Colonic mucosa (tissue), 4 donors: ENCODE measurements at places on chromosomes 6 and 20. TPM values are rescaled to one million over a fixed set of nuclear protein-coding genes. Genes with fewer than 3 reads are reported as not detected.

DNA sequence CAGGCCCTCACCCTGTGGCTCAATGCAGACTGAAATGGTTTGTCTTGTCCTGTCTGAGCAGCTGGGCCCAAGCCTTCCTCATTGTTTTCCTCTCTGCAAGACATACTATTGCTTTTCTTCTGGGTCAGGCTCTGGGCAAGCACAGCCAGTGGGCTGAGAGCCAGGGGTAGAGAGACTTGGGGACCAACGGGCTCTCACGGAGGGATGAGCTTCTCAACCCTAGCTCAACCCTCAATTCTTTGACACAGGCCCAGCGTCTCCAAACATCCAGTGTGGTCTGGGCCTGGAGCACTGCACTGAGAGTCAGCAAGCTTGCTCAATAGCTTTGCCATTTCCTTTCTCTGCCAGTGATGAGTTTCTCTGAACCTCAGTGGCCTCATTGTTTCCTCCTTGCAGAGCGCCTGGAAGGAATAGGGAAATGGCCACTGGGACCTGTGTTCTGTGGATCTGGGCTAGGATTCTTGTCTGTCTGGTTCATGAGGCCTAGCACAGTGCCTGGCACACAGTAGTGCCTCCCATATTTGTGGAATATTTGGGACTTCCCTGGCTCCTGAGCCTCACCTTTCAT is 9.3 kb downstream of the ANGPT4 start:
- DNase-seq = no peak
- H3K4me3 ChIP-seq = no peak overlapping the region
- H3K4me1 ChIP-seq = no peaks in the 10 kb centered on the region

DNA sequence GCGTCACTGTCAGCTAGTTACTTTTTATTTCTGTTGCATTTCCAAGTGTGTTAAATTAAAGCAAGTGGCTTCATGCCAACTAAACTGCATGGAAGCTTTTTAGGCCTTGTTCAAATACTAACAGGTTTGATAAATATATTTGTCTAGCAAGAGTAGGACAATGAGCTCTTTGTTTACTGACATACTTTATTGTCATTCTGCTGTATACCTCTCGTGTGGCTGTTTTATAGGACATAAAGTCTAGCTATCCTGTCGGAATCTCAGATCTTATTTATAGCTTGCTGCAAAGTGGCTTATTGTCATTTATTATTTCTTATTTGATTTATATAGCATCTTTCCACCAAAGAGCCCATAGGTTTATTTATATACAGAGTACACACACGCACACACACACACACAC is 711.1 kb downstream of the KIF16B start:
- H3K27ac ChIP-seq = no peak overlapping the region
- H3K4me3 ChIP-seq = no peak overlapping the region
- no peak for DNase-seq

DNA sequence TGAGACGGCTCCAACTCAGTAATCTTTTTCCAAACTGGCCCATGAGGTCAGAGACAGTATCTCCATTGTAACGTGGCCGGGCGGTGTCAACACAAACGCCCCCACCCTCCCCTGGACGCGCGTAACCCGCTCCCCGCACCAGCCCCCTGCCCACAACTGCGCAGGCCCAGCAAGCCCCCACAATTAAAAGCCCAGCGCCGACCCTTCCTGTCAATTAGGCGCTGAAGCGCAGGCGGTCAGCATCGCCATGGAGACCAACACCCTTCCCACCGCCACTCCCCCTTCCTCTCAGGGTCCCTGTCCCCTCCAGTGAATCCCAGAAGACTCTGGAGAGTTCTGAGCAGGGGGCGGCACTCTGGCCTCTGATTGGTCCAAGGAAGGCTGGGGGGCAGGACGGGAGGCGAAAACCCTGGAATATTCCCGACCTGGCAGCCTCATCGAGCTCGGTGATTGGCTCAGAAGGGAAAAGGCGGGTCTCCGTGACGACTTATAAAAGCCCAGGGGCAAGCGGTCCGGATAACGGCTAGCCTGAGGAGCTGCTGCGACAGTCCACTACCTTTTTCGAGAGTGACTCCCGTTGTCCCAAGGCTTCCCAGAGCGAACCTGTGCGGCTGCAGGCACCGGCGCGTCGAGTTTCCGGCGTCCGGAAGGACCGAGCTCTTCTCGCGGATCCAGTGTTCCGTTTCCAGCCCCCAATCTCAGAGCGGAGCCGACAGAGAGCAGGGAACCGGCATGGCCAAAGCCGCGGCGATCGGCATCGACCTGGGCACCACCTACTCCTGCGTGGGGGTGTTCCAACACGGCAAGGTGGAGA is at the start of the genes HSPA1A and HSPA1L:
Gene HSPA1A (plus strand): TSS at position 519 of the 814 bp plus-strand sequence. CDS start 214 bp downstream, at position 733.
Gene HSPA1L (minus strand): TSS at position 259 of the 814 bp plus-strand sequence. CDS start 3,311 bp downstream, outside the sequence.
- H3K27me3 ChIP-seq = no peaks in the 10 kb centered on the region
- no peaks in the 10 kb centered on the region for H3K36me3 ChIP-seq
- DNase-seq = peak; percentile 97
- H3K27ac ChIP-seq = peak within 1 kb of the TSS; percentile 100
- H3K4me1 ChIP-seq = peaks cover 7% of the 10 kb centered on the region

- H3K36me3 ChIP-seq = no peaks in the 10 kb centered on the region
- no peak overlapping the region for H3K27ac ChIP-seq
- no peaks in the 10 kb centered on the region for H3K4me1 ChIP-seq
- no peaks in the 10 kb centered on the region for H3K27me3 ChIP-seq
Observed at GRCh38 chr20:25491446-25492038, 84.1 kb downstream of the GINS1 start.

DNA sequence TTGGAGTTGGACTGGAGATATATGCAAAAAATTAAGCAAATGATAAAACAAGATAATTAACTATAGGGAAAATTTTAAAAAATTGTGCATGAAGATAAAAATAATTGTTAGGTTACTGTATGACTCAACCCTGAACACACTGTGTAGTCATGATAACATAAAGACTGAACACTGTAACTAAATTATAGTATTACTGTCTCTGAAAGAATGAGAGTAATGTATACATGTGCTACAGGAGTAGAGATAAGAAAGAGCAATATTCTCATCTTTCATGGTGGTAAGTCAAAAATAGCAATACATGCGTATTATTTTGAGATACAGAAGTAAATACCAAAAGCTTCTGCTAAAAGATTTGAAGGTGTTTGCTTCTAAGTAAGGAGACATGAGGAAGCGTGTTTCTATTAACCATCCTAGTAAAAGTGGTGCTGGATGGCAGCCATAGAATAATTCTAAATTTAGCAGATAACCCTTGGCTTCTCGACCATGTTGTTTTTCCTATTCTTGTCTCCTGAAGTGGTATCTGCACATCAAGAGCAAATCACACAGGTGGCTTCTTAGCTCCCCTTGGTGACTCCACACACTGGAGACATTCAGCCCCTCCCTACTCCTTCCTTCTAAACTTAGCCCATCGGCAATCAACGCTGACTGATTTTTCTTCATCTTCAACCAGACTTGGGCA is 390.6 kb upstream of the PLCB4 start:
- no peak overlapping the region for H3K4me3 ChIP-seq
- H3K27ac ChIP-seq = no peak overlapping the region
- DNase-seq = no peak
- H3K4me1 ChIP-seq = no peaks in the 10 kb centered on the region
- H3K36me3 ChIP-seq = no peaks in the 10 kb centered on the region

GRCh38 chr6:43736211-43736786 is 33.7 kb upstream of the VEGFA start:
- H3K4me3 ChIP-seq = no peak overlapping the region
- H3K27me3 ChIP-seq = no peaks in the 10 kb centered on the region
- H3K4me1 ChIP-seq = no peaks in the 10 kb centered on the region
- no peak overlapping the region for H3K27ac ChIP-seq
- no peak for DNase-seq

- H3K27me3 ChIP-seq = no peaks in the 10 kb centered on the region
- no peak overlapping the region for H3K4me3 ChIP-seq
- H3K4me1 ChIP-seq = peaks cover 4% of the 10 kb centered on the region
- no peak for DNase-seq
Observed at GRCh38 chr20:38973107-38973506, 11.0 kb downstream of the DHX35 start.

- peaks cover 14% of the 10 kb centered on the region for H3K36me3 ChIP-seq
- H3K27ac ChIP-seq = no peak overlapping the region
- DNase-seq = no peak
- no peak overlapping the region for H3K4me3 ChIP-seq
Observed at GRCh38 chr20:47648943-47649342, 136.3 kb downstream of the SULF2 start.

DNA sequence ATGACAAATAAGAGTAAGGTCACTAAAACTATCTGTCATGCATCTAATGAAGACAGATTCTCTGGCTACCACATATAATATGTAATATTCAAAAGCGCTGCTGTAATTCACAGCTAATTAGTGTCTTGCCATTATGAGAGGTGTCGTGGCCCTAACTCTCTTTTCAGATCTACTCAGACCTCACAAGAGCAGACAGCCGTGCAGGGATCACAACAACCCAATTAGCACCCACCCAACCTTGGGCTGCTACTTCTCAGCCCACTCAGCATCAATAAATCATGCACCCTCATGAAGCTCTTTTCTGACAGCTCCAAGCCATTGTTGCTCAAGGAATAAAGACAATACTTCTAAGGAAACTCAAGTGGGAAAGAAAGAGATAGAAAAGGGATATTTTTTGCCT is 61.5 kb downstream of the FRK start:
- DNase-seq = no peak
- no peak overlapping the region for H3K4me3 ChIP-seq
- no peaks in the 10 kb centered on the region for H3K4me1 ChIP-seq
- H3K27ac ChIP-seq = no peak overlapping the region
- no peaks in the 10 kb centered on the region for H3K27me3 ChIP-seq

DNA sequence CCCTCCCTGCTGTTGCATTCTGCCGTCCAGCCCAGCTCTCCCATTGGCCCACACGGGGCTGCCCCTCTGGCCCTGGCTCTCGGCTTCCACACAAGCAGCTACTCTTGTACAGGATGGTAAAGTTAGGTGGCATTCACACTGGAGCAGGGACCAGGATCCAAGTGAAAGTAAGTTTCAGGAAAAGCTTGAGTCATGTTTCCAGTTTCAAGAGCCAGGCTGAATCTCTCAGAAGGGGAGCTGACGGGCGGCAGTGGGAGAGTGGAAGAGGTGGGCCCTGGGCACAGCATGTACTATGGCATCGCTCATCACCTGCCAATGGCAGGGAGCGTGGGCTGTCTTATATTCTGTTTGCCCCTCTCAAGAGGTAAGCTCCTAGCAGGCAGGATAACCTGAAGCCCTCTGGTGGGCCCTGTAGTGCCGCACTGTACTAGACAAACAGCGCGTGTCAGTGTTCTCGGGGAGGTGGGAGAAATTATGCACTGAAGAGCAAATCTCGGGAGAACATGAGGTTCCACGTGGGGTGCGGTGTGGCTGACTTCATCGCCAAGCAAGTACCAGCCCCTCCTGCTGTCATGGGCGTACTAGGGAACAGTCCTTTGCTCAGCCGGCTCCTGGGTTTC is 241.5 kb downstream of the NRN1 start:
- no peak overlapping the region for H3K4me3 ChIP-seq
- no peaks in the 10 kb centered on the region for H3K27me3 ChIP-seq
- H3K36me3 ChIP-seq = no peaks in the 10 kb centered on the region
- no peak overlapping the region for H3K27ac ChIP-seq
- no peaks in the 10 kb centered on the region for H3K4me1 ChIP-seq

- no peak overlapping the region for H3K27ac ChIP-seq
- no peaks in the 10 kb centered on the region for H3K4me1 ChIP-seq
- no peaks in the 10 kb centered on the region for H3K27me3 ChIP-seq
- no peak for DNase-seq
- H3K36me3 ChIP-seq = no peaks in the 10 kb centered on the region
- no peak overlapping the region for H3K4me3 ChIP-seq
Observed at GRCh38 chr20:63122626-63123025, 93.3 kb downstream of the YTHDF1 start.

GRCh38 chr6:105909106-105909505 is 177.0 kb upstream of the PRDM1 start:
- H3K4me3 ChIP-seq = no peak overlapping the region
- H3K27me3 ChIP-seq = no peaks in the 10 kb centered on the region
- no peaks in the 10 kb centered on the region for H3K36me3 ChIP-seq
- DNase-seq = no peak
- no peak overlapping the region for H3K27ac ChIP-seq
- H3K4me1 ChIP-seq = no peaks in the 10 kb centered on the region

Gene KCNK16
- not detected for total RNA-seq

Gene TAAR5
- not detected for total RNA-seq

Gene GJA10
- total RNA-seq = not detected

Gene ZNF165
- 9.9 TPM for total RNA-seq
